ENCODE measurements at places on chromosomes 12 and 14.

DNA sequence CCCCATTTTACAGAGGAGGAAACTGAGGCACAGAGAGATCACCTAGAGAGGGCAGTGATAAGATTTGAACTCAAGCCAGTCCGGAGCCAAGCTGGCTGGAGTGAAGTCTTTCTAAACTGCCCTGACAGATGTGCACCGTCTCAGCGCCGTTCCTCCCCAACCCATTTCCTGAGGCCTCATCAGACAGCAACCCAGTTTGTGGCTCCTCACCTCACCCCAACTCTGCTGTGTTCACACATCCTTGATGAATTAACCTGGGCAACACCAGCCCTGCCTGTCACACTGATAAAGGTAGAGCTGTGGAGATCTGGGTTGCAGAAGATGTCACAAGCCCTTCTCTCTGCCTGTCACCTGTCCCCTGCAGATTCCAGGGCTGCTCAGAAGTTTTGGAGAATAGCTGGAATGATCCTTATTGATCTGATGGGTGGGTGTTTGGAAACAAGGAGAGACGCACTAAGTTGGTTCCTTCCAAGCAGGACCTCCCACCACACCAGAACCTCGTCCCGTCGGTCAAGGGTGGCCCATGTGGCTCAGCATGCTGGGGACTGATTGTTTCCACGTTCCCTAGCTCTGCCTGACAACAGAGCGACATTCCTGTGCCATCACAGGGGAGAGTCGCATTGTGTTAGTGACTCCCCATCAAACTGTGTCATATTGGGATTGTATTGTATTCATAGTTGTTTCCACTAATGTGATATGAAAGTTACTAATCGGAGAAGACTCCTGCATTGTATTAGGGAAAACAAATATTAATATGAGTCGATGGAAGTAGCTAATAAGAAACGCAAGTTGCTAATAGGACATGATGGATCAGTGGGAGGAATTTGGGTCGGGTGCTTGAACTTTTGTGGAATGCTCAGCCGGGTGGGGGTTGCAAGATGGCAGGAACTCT is 200.6 kb downstream of the PHETA1 start:
- no peak for DNase-seq

DNA sequence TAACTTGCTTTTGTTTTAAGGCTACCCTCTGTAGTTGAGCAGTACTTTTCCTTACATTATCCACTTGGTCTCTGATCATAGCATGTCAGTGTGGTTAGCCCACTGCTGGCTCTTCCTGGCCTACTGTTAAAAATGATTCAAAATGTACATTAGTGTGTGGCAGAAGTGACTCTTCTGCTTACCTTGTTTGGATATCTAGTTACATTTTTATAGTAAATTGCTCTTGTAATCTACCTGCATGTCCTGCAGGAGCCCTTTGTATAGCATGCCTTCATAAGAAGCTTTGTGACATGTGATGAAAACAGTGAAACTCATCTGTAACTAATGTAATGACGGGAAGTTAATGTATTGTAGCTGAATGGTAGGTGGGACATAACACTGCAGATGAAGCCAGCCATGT is 8.1 kb downstream of the SPATS2 start:
- DNase-seq = no peak

DNA sequence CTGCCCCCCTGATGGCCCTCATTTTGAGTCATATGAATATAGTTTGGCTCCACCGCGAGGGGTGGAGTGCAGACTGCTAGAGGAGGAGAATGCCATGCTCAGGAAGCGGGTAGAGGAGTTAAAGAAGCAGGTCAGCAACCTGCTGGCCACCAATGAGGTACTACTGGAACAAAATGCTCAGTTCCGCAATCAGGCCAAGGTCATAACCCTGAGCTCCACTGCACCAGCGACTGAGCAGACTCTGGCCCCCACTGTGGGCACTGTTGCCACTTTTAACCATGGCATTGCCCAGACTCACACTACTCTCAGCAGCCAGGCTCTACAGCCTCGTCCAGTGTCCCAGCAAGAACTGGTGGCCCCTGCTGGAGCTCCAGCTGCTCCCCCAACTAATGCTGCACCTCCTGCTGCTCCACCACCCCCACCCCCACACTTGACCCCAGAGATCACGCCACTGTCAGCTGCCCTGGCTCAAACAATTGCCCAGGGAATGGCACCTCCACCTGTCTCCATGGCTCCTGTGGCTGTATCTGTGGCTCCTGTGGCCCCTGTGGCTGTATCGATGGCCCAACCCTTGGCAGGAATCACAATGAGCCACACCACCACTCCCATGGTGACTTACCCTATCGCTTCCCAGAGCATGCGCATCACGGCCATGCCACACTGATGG is 3.3 kb downstream of the ZC3H10 start:
- no peak for DNase-seq

DNA sequence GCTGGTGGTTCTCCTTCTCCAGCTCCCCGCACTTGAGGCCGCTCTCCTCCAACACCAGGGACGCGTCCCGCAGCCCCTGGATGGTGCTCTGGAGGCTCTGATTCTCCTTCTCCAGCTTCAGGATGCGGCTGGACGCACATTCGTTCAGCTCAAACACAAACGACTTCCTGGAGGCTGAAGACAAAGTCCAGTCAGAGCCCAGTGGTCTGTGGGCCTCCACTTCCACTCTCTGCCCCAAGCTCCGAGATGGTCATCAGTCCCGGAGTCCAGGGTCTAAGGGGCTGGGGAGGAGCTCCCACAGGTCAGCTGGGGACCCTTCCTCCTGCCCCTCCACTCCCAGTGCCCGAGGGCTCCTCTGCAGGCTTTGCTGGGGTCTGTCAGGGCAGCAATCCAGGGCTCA is 76.6 kb upstream of the GPR68 start:
- DNase-seq = no peak

- DNase-seq = no peak
Measured at GRCh38 chr14:63423889-63424288, 105.2 kb upstream of the GPHB5 start.

All from heart left ventricle (tissue), 16 donors.